ENCODE measurements at places on chromosomes 6 and 20.

- DNase-seq: no peak
Observed at GRCh38 chr6:33488339-33488738, 34.0 kb downstream of the ZBTB9 start.

- no peak for DNase-seq
Observed at GRCh38 chr6:1391800-1392309, 2.5 kb downstream of the FOXF2 start.

GRCh38 chr6:35309611-35310264 lies 12.1 kb downstream of the DEF6 start:
- DNase-seq: no peak

- DNase-seq: no peak
Observed at GRCh38 chr6:158709809-158710208, 60.0 kb downstream of the SYTL3 start.

DNA sequence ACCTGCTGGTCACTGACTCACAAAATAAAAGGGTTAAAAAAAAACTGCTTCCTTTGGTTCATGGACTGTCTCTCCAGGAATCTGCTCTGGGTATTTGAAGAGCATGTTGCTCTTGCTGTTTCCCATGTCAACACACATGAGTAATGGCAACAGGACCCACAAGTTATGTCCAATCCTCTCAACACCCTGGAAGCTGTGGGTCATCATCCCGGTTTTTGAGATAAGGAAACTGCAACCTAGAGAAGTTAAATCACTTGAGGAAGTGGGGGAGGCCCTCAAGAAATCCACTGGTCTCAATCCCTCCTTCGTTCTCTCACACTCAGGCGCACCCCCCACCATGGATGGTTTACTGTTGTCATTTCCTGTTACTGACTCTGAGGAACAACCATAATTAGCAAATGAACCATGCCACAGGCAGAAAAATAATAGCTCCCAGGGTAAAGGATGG lies 12.4 kb downstream of the MAP1LC3A start:
- DNase-seq: no peak

- no peak for DNase-seq
Observed at GRCh38 chr20:57792386-57793080, 82.7 kb upstream of the PMEPA1 start.

GRCh38 chr6:89452281-89452680 lies 19.3 kb downstream of the ANKRD6 start:
- DNase-seq: no peak

DNA sequence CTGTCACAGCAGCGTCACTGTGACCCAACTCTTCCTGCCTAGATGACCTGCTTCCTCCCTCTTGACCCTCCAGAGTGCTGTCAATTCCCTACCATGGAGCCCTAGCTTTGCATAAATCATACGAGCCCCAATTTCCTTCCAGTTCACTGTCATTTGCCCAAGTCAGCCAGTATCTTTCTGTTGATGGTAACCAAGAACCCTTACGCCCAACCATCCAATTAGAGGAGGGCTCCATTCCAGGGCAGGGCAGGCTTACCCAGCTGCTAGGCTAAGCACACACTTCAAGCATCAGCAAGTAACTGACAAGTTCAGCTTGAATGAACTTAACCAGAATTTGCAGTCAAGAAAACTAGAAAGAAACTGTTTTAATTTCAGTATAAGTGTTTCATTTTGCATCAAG lies 25.7 kb downstream of the WFDC3 start:
- no peak for DNase-seq

GRCh38 chr20:4905613-4906012 lies 95.7 kb downstream of the SLC23A2 start:
- DNase-seq: no peak

DNA sequence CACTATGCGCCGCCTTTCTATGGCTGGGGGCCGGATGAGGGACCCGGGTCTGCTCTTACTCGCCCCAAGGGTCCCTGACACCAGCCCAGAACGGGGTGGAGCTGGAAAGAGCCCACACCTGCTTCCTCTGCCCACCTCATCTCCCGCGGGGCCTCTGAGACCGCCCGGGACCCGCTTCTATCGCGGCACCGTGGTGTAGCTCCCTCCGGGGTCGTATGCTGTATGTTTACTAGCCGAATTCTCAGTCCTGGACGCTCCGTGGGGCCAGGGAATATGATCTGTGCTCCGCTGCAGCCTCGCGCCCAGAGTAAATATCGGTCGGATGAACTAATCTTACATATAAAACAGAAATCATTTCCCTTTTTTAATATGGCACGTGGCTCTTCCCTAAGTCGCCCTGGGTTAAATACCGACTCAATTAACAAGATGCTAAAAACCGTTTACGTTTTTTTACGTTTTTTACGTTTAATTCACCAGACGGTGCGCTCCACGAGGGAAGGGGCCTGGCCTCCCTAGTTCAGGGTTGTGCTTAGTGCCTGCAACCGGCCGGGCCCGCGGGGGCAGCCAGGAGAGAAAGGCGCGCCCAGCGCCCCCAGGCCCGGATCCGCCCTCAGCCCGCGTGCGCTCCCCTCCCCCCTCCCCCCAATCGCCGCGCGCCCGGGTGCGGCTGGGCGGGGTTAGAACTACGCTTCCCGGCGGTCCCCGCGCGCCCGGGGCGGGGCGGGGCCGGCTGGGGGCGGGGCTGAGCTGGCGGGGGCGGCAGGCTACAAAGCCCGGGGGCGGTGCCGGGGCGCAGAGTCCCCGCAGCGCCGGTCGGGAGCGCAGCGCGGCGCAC lies at the start of gene RBM38:
RBM38 (plus strand) TSS at position 793 of the 835 bp plus-strand sequence. CDS start 186 bp downstream, outside the sequence.
- DNase-seq: peak; percentile 79

GRCh38 chr20:1882026-1882425 lies 13.2 kb upstream of the SIRPA start:
- no peak for DNase-seq

GRCh38 chr6:38117281-38117680 lies 297.8 kb downstream of the ZFAND3 start:
- DNase-seq: no peak

DNA sequence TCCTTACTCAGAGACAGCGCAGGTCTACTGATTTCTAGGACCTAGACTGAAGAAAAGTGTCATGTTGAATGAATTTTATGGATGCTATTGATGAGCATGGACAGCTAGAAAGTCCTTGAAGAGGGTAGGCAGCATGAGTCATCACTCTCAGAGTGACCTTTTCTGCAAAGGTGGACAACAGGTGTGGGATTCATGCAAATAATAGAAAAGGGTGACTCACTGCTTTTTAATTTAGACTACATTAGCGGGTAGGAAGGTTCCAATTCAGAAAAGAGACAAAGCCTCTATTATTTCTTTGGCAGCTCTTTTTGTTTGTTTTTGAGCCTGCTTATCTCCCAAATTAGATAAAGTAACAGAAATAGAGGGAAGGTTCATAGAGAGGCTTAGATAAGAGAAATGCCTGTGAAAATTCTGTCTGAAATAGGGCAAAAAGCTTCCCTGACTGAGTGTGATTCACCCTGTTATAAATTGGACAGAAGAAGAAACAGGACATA lies 191.4 kb downstream of the TENT5A start:
- no peak for DNase-seq

- no peak for DNase-seq
Observed at GRCh38 chr6:105102186-105102585, 77.6 kb downstream of the POPDC3 start.

- no peak for DNase-seq
Observed at GRCh38 chr6:69887026-69887425, 20.7 kb downstream of the COL19A1 start.

- DNase-seq: peak; percentile 58
Observed at GRCh38 chr20:1844325-1845162, 50.7 kb upstream of the SIRPA start.

DNA sequence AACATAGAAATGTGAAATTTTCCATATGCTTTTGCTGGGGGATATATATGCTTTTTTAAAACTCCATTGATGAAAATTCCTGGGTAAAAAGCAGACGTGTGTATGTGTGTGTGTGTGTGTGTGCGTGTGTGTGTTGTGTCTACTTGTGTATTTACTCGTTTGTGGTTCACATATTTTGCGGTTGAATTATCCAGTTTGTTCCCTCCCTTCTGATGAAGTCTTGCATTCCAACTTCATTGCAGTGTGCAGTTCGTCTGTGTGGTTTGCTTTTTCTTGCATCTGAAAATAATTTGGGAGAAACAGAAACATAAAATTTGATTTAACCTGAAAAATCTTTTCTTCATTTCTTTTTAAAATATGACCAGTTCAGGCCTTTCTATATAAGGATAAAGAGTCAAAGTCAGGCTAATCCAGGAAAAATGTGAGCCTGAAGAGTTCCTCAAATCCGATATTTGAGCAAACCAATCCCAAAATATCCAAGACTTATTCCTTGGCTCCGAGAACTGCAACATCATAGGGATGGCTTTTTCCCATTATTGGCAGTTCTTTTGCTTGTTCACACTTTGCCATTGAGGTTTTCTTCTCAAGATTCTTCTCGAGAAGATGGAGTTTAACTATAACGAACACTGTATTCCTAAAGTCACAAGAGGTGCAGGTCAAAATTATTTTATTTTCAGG lies 202.2 kb upstream of the CCN2 start:
- no peak for DNase-seq

Data from NCI-H2171 (cell line).